ENCODE measurements at places on chromosomes 11 and 22.

GRCh38 chr22:41656556-41656955 lies 32.1 kb downstream of the SNU13 start:
- no peak for DNase-seq

DNA sequence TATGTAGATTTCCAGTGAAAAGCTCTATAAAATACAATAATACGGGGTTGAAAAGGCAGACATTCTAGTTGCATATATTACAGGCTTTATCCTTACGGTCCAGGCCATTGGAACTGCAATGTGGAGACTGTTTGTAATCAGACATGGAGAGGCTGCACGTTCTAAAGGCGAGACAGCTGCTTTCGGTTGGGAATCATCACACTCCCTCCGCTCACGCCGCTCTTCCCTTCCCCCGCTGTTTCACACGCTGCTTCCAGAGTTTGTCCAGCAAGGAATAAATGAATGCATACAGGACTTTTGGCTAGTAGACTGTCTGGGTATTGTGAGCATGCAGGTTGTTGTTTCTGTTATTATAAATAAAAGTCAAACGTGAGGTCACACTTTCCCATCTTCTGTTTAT lies 13.5 kb upstream of the EFCAB6 start:
- DNase-seq, result no peak

- DNase-seq, result peak; percentile 85
Measured at GRCh38 chr11:64245797-64246620, 734 bp downstream of the PPP1R14B start.

- no peak for DNase-seq
Measured at GRCh38 chr22:24178502-24179440, 2.5 kb upstream of the SUSD2 start.

DNA sequence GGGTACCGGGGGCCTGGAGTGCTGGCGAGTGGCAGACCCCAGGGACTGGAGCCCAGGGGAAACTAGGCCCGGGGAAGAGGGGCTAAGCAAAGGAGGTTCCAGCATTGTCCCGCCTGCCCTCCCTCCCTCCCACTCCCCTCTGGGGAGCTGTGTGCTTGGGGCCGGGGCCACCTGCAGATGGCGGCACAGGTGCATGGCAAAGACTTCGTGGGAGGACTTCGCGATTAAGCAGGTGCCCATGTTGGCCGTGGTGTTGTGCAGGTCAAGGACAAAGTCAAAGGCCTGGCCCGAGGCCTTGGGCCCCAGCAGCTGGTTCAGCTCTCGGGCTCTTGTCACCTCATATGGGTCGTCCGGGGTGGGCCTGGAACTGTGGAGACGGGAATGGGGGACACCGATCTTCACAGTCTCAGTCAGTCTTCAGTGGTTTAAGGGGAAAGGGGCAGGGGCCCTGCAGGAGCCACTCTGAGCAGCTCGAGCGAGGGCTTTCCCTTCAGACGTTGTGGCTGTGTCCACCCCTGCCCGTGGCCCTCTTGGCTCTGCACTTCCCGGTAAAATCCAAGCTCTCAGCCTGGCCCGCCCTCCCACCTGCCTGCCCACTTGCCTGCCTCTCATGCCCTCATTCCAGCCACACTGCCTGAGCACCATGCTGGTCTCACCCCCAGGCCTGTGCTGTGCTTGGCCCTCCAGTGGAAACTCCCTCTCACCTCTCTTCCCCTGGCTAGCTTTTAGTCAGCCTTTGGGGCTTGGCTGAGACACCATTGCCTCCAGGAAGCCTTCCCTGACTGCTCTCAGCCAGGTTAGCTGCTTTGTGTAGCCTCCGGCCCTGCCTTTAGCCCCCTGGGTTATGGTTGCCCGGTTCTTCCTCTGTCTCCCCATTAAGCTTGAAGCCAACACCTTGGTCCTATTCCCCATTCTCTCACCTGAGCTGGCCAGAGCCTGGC lies 4.7 kb downstream of the ACY3 start:
- DNase-seq, result no peak

GRCh38 chr11:68002575-68002937 lies 1.3 kb downstream of the UNC93B1 start:
- DNase-seq, result peak; percentile 71

DNA sequence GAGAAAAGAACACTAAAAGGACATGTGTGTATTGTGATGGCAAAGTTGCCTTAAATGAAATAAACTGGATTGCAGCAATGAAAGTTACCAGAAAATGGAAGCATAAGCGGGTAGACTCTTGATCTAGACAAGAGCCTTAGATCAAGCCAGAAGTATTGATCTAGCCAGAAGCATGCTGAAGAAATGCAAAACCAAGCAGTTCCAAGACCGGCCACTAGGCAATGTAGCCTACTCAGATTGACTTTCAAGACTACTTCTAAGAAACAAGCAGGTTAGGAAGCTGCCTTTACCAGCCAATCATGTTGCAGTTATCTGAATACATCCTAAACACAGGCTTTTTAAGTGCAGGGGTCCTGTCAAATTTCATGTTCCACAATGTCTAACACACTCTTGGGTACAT lies 54.6 kb downstream of the KCNA4 start:
- DNase-seq, result no peak

DNA sequence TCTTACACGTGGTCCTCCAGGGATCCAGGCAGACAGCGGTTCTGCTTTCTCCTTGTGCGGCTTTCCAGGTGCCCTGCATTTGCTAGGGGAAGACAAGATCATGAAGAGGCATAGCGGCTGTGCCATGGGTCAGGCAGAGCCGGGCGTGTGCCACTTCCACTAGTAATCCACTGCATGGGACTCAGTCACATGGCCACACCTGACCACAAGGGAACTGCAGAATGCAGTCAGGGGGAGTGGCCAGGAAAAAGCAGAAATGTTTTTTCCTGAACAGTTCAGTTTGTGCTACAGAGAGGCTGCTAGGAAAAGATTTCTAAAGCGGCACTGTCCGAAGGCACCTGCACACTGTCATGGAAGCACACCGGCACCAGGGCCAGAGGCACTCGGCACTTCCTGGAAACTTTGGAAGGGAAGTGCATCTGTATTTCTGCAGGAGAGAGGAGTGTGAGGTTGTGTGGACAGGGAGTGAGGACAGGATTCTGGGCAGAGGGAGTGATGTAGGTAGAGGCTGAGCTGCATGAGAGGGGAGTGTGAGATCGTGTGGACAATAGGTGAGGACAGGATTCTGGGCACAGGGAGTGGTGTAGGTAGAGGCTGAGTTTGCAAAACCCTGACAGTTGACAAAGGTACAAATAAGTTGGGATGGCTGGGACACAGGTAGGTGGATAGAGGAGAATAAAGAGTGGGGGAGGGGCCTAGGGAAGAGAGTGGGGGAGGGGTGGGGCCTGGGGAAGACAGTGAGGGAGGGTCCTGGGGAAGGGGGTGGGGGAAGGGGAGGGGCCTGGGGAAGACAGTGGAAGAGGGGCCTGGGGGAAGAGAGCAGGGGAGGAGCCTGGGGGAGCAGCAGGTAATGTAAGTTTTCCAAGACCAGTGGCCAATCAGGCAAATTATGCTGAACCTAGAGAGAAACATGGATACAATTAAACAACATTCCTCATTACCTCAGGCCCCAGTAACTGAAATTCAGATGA lies 1436.3 kb downstream of the TBC1D22A start:
- DNase-seq, result peak; percentile 63

GRCh38 chr22:23773483-23774113 lies 949 bp downstream of the MMP11 start:
- no peak for DNase-seq

DNA sequence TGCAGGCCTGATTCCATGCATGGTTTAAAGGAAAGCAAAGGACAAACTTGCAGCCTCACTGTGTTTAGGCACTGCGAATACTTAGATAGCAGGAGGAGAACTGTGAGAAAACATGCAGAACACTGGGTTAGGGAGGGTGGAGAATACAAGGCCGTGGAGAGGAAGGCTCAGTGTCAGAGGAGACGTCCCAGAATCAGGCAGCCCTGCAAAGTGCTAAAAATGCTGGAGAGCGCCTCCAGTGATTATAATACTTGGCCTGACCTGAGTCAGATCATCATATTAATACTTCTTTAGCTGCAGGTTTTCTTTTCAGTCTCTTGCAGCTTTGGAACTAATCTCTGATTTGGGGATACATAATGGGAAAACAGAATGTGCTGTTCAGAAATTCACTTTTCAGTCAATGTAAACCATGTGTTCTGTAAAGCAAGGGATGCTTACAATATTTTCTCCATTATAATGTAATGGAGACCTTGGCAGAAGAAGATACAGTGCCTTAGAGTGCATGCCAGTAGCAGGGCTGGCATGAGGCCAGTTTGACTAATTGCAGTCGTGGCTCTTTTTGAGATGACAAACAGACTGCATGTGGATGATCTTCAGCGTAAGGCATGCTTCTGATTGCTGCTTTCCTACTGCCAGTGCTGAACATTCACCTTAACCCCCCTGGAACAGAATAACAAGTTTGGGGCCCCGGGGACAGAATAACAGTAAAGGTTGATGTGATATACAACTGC lies 16.8 kb downstream of the EXT2 start:
- no peak for DNase-seq

DNA sequence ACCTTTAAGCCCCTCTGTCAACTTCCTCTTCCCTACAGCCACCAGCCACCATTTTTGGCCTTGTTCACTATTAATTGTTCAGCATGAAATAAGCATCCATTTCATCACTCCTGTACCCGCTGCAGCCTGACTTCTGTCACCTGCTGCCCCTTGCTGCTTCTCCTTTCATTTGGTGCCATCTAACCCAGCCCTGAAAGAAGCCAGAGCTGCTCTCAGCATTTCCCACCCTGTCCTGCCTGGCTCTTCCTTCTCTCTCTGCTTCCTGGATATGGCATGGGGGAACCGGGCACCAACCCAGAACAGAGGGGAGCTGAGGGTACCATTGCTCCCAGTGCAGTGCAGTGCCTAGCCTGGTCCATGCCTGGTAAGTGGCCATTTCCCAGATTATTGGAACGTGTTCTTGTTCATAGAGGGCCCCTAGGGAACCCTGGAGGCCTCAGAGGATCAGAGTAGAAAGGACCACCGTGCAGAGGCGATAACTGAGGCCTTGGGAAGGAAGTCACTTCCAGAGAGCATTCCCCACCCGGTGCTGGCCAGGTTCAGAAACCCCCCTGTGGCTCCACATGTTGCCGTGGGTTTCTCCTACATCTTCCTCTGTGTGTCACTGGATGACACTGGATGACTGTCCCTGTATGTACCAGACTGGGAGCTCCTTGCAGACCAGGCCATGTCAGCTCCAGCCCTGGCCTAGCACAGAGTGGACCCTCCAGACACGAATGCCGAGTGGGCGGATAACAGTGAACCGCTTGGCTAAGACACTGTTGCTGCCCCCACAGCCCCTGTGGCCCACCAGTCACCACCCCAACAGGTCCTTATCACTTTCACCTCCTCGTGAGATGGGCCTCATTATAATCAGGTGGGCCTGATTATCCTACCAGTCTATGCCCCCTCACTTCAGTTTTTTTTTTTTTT lies 4.7 kb downstream of the YDJC start:
- peak; percentile 21 for DNase-seq

DNA sequence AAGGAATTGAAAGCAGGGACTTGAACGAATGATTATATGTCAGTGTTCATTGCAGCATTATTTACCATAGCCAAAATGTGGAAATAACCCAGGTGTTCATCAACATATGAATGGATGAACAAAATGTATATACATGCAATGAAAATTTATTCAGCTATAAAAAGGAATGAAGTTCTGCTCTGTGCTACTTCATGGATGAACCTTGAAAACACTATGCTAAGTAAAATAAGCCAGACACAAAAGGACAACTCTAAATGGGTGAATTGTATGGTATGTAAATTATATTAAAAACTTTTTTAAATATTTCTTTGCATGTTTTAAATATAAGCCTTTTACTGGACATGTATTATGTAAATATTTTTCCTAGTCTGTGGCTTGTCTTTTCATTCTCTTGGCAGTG lies 107.0 kb downstream of the ME3 start:
- DNase-seq, result no peak

GRCh38 chr11:70535191-70535971 lies 137.1 kb downstream of the CTTN start:
- no peak for DNase-seq

GRCh38 chr11:95307286-95307685 lies 76.3 kb upstream of the SESN3 start:
- DNase-seq, result no peak

DNA sequence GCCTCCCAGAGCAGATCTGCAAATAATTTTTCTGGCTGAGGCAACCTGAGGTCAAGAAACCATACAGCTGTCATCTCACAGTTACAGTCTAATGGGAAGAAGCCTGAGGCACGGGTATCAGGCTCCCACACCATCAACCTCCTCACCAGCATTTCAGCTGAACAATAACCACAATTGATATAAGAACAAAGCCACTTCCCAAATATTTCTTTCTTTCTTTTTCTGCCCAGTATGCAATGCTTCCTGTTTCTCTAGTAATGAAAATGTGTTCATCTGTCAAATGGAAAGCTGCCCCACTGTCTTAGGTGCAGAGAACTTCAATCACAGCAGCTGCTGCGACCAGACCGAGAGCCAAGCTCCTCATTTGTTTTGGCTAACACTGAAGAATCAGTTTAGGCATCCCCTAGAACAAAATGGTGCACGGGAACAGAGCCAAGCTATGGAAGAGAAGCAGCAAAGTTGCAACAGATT lies 108.4 kb downstream of the BLID start:
- peak; percentile 74 for DNase-seq

DNA sequence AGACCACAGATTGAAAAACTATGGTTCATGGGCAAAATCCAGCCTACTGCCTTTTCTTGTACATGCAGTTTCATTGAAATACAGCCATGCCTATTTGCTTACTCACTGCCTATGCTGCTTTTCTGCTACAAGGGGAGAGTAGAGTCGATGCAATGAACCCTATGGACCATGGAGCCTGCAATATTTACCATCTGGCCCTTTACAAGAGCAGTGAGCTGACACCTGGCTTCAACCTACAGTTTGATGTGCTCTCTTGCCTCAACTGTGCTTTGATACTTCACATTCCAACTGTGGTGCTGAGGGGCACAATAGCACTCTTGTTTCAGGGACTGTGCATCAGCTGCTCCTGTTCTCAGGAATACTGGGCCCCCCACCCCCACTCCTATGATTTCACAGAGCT lies 239.5 kb upstream of the SORL1-AS1 start:
- DNase-seq, result no peak

DNA sequence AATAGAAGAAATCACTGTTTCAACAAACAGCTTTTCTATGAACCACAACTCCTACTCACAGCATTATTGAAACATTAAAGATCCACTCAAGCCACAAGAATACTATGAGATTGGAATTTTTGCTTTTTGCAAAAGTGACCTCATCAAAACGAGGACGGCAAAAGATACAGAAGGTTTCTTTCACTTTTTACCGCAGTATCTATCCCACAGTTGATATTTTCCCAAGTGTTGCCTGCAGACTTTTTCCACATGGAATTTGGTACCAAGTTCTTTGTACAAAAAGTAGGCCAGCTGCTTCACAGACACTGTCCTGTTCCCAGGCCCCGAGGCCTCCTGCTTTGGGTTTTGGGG lies 204.0 kb downstream of the TBC1D22A start:
- DNase-seq, result no peak

GRCh38 chr11:118622376-118623268 lies 15.2 kb downstream of the PHLDB1 start:
- DNase-seq, result peak; percentile 65

- DNase-seq, result no peak
Measured at GRCh38 chr11:127966821-127967220, 620.5 kb downstream of the ETS1 start.

GRCh38 chr11:37689951-37690350 lies 1091.9 kb upstream of the RAG2 start:
- no peak for DNase-seq
